ENCODE measurements at places on chromosomes 3 and 15.

DNA sequence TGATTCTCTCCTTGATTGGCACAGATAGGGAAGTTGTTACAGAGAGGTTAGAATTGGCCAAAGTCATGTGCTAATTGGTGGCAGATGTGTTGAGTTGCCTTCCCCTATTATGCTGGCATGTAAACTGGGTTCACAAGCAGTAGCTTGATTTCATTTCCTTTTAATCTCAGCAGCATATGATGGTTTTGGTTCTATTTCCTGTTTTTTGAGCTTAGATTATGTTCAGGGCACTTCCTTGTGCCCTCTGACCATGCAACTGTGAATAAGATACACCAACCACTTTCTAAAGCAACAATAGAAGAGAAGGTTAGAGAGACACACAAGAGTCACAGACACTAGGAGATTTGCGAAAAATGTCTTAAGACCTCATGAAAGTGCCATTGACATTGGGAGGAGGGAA lies 16.5 kb downstream of the HPS3 start:
- no peak for DNase-seq

- DNase-seq = no peak
Observed at GRCh38 chr15:43168192-43169107, 16.8 kb upstream of the CCNDBP1 start.

DNA sequence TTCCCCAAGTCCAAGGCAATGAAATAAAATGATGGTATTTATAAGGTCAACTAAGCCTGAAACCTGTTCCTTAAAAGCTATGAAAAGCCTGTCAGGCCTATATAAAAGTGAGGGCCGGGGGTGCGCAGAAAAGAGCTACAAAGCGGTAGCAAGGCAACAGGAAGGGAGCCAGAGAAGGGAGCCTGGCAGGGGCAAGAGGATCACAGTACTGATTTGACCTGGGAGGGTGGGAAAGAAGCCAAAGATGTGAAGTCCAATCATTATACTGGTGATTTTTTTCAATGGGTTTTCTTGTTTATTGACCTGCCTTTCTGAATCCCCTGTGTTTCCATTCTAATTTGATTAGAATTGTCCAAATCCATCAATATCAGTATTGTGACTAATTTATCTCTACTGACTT lies 64.3 kb upstream of the STT3B start:
- DNase-seq = no peak

DNA sequence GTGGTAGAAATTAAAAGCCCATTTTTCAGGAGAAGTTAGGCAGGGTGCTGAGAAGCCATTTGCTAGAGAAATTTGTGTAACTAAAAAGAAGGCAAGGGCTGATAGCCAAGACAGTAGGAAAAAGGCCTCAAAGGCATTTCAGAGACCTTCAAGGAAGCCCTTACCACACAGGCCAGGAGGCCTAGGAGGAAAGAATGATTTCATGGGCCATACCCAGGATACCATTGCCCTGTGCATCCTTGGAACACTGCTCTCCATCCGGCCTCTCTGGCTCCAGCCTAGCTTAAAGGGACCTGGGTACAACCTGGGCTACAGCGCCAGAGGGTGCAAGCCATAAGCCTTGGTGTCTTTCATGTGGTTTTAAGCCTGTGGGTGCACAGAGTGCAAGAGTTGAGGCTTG lies 193.6 kb upstream of the GRM7 start:
- no peak for DNase-seq

DNA sequence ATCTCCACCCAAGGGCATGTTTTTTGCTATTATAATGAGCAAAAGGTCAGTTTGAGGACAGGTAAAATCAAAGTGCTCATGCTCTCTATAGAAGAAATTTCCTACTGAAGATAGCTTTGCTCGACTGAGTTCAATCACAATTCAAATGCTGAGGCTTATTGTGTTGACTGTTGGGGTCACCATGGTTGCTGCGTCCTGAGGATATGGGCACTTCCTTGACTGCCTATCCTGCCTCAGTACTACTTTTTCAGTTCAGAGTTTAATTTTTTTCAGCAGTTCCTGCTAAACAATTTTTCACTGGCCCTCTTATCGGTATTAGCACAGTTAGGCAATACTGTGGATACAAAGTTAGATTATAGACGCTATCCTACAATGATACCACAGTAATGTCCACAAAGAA lies 3.8 kb upstream of the CMTM6 start:
- no peak for DNase-seq

- DNase-seq = no peak
Observed at GRCh38 chr3:86695752-86696151, 295.2 kb downstream of the VGLL3 start.

- no peak for DNase-seq
Observed at GRCh38 chr3:47475029-47475569, 642 bp downstream of the SCAP start.

- DNase-seq = no peak
Observed at GRCh38 chr15:43923553-43923952, 96.8 kb downstream of the WDR76 start.

DNA sequence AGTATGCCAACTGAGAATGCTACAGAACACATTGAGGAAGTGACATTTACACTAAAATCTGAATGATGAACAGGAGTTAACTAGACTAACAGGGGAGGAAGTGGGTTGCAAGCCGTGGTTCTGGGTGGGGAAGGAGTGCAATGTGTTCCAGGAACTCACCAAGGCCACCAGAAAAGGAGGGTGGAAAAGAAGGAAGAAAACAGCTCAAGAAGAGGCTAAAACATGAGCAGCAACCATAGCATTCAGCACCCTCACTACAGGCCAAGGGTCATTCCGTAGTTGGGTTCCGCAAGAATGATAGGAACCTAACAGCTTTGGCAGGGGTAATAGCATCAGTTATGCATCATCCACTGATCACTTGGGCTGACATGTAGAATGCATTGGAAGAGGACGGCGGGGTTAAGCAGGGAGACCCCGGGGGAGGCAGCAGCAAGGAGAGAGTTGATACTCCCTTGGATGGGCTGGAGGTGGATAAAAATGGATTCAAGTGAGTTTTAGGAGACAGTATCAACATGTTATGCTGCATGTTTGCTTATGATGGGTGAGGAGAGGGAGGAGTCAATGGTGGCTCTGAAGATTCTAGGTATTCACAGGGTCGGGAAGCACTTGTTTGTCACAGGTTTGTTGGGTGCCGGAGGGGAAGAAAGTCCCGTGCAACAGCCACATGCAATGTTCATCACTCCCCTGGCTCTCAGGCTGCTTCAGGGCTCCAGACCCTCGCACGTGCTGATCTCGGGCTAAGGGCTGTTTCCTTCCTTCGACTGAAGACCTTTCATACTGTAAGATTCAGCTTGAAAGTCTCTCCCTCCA lies 53.2 kb downstream of the LIPC start:
- no peak for DNase-seq

DNA sequence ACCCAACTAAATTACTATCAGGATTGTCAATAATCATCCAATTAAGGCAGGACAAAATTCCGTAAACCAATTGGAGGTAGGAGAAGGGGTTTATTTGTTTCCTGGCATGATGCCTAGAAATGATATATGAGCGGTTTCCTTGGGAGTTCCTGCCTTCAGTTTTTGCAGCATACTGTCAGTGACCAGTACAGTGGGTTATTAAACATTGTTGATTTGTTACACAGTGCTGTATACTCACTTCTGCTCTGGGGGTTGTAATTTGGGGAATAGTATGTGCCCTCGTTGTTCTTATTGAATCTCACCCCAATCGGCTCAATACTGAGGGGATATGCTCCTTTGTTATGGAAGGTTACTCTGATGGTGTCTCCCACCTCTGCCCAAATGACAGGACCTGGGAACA lies 22.2 kb downstream of the CP start:
- no peak for DNase-seq

GRCh38 chr3:158330870-158331269 lies 221.0 kb downstream of the RSRC1 start:
- DNase-seq = no peak

DNA sequence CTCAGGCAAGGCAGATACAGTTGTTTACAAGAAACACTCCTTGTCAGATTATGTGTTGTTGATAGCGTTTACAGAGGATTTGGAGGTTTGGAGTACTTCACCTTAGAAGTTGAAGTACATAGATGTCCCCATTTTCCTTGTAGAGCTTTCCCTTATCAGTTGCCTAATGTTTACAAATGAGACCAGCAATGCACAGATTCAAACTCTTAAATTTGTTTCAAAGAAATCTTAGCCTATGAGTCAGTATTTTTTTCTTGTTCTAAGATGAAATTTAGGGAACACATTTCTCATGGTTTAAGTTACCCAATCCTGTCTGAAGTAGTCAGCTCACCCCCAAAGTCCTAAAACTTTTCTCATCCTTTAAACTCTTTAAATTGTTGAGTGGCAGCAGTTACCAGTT lies 6.3 kb upstream of the EIF5A2 start:
- no peak for DNase-seq

GRCh38 chr3:37892927-37893600 lies 31.4 kb downstream of the CTDSPL start:
- no peak for DNase-seq

DNA sequence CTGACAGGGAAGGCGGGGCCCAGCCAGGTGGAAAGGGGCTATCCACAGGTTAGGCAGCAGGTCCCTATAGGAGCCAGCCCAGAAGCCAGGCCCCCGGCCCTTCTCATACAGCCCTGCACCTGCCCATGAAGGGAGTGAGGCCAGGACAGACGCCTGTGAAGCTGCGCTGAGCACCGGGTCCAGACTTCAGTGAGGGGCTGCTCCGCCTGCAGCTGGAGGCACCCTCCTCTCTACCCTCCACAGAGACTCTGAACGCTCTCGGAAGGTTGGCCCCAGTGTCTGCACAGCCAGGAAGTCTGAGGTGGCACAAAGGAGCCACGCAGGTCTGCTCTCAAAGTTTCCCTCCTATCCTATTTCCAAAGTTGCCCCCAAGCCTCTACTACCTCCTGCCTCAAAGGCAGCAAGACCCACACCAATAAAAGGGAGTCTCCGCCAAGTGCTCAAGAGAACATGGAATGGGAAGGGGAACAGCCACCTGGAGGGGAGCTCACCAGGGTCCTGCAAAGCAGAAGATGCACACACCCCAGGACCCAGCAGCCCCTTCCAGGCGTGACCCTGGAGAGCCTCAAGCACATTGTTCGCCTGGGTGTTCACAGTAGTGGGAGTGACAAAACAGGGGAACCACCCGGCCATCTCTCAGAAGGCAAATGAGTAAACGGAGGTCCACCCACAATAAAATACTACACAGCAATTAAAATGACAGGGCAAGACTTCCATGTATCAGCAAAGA lies 19.5 kb downstream of the XXYLT1 start:
- no peak for DNase-seq

Measured in activated CD8-positive, alpha-beta memory T cell treated with anti-CD3 and anti-CD28 coated beads for 48 hours (primary cell).